ENCODE measurements at places on chromosomes 6 and 20.

DNA sequence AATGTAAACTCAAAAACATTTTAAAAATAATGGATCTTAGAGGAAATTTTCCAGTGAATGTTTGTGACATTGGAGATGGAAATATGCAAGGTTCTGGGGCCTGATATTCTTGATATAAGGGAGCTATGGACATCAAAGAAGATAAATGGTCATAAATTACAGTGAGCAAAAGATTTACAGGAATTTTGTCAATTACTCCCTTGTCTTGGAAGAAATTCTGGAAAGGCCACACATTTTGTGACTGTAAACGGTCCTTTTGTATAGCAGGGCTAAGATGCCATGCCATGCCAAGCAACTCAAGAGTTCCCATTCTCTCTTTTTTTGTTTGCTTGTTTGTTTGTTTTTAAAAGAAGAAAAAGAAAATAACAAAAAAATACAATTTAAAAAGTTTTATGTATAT is 1186.2 kb upstream of the CITED2 start:
- DNase-seq, result no peak

DNA sequence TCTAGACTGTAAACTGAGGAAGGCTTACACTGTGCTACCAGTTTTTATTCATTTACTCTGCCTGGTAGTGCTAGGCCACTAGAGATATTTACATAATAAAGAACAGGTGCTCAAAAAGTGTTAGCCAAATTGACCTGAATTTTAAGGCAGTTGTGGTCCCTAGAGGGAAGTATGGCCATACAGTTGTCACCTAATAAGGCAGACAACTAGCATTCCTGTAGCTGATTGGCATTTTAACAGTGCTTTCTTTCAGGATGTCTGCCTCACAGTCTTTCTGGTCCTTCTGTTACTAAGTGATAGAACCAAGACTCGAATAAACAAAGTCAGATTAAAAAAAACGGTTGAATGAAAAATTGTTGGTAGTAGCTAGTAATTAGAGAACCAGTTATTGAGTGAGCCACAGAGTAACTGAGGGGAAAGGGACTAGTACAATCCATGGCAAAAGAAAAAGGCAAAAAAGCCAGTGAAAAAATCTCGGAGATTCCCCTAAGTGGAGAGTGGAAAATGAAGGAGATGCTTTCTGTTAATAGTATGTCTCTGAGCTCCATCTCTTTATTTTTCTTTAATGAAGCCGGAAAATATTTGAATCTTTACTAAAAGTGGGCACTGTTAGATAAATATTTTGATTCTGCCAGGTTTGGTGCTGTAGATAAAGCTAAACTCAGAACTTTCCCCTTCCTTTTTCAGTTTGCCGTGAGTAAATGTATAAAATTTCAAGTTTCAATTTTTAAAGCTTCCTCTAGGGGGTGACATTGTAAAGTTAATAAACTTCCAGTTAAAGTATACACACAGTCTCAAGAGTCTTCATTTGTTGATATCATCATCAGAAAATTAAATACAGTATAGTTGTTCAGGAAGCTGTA is 9.1 kb downstream of the VTA1 start:
- DNase-seq, result no peak

GRCh38 chr20:56872620-56873458 is 243.7 kb downstream of the TFAP2C start:
- DNase-seq, result no peak

GRCh38 chr20:2864626-2865025 is 8.7 kb upstream of the PTPRA start:
- DNase-seq, result peak; percentile 34

DNA sequence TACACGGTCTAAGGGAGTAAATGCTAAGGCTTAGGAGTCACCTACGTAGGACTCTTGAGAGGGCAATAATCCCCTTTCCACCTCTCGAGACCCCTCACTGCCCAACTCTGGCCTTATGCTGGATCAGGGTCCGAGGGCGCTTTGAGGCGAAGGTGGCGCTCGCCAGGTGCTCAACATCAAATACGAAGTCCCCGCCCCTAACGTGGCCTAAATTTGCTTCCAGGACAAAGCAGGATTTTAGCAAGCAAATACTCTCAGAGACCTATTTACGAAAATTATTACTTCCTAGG is 406 bp upstream of the TRIM26 start:
- no peak for DNase-seq

DNA sequence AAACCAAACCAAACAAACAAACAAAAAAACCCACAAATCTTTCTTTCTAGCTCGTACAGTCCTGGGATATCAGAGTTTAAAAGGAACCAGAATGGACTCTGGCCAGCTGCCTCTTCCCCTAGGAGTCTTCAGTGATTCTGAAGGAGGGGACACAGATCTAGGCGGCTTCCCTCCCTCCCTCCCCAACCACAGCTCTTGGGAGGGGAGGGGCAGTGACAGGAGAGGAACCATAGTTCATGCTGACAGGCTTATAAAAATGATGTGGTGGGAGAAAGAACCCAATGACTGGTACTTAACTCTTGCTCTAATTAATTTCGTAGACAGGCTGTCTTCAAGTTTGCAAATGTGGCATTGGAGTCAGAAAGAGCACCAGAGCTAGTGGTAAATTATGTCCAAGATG is 56.0 kb downstream of the NPEPL1 start:
- no peak for DNase-seq

DNA sequence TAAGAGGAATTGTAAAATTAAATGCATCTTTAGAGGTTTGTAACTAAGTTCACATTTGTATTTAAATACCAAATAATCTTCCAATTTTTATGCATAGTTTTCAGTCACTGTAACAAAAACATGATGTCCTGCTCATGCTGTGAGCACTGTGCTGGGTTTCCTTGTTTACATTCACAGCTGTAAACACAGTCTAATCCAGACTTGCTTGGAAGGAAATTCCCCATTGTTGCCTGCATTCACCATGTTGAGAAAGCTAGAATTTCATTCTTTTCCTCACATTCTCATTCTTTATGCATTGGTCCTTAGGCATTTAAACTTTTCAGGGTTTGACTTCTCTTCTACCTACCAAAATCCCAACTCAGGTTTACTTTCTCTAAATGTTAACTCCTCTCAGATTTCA is 242.0 kb upstream of the TBX18 start:
- DNase-seq, result no peak

GRCh38 chr6:44264154-44265006 is 971 bp downstream of the NFKBIE start:
- DNase-seq, result peak; percentile 79

GRCh38 chr6:2738373-2738979 is 12.2 kb downstream of the MYLK4 start:
- peak; percentile 74 for DNase-seq

DNA sequence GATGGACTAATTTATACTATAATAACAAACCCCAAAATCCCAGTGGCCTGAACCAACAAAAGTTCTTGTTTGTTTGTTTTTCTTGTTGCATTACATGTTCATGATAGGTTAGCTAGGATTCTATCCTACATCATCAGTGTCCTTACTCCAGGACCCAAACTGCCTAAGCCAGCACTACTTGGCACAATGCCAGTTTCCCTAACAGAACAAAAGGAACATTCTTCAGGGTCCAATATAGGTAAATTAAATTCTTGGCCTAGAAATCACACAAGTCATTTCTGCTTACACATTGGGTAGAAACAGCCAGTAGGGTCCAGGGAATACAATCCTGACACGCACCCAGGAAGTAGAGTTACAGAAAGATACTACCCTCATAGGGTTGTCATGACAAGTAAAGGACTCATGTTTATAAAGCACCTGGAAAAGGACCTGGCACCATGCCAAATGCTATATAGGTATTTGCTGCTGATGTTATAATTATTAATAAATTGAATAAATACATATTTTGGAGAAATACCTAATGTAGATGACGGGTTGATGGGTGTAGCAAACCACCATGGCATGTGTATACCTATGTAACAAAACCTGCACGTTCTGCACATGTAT is 38.8 kb downstream of the RCAN2 start:
- DNase-seq, result no peak

GRCh38 chr6:1737463-1738311 is 128.0 kb downstream of the FOXC1 start:
- no peak for DNase-seq

DNA sequence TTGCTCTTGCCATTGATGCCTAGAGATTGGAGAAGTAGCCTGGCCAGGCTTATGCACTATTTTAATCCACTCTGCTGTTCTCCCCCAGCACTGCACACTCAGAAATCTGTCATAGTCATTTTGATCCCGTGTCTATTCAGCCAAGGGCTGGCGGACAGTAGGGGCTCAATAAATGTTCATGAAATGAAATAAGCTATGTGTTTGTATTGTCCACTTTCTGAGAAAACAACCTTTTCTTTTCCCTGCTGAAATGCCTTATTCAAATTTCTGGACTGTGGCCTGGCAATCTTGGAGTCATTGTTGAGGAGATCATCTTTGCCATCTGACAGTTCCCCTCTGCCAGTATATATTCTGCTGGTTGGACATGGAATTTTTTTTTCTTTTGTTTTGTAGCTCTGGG is 550.4 kb upstream of the MAP3K7 start:
- no peak for DNase-seq

GRCh38 chr6:63975699-63976098 is 340.1 kb downstream of the PHF3 start:
- no peak for DNase-seq

- DNase-seq, result no peak
These were observed 19.9 kb upstream of the PREX1 start for GRCh38 chr20:48847498-48848205.

DNA sequence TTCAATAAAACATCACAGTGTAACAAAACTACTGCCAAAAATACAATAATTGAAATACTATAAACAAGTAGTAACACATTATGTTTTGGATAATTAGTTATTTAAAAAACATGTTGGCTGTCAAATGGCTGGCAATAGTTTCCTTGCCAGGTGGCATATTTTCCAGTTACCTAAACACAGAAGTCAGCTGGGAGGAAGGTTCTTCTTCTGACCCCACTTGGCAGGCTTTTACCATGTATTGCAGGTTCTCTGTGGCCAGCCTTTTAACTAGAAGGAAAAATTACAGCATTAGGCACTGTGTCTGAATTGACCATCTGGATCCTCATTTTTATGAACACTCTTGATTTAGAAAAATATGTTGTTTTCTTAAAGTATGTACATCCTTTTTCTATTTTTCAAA is 131.4 kb downstream of the MMS22L start:
- no peak for DNase-seq

- no peak for DNase-seq
These were observed 90.8 kb upstream of the FOXP4 start for GRCh38 chr6:41455410-41455809.

GRCh38 chr20:49983848-49984408 is 1.1 kb downstream of the SNAI1 start:
- DNase-seq, result no peak

- no peak for DNase-seq
These were observed 14.1 kb upstream of the CD24 start for GRCh38 chr6:106988664-106989063.

DNA sequence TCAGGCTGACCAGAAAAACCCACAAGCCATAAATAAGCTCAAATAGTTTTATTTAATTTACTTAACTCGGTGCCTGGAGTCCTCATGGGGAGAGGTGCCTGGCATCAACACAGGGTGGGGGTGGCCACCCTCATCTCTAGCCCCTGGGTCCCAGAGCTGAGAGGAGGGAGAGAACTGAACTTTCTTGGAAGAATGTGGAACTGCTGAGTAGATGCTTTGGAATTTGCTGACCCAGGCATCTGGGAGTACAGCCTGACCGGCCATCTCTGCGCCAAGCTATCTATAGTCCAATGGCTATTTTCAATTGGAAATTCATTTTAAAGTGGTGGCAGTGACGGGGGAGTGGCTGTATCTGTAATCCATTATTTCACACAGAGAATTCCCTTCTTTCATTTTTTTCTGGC is 104.8 kb downstream of the CDH26 start:
- DNase-seq, result no peak

DNA sequence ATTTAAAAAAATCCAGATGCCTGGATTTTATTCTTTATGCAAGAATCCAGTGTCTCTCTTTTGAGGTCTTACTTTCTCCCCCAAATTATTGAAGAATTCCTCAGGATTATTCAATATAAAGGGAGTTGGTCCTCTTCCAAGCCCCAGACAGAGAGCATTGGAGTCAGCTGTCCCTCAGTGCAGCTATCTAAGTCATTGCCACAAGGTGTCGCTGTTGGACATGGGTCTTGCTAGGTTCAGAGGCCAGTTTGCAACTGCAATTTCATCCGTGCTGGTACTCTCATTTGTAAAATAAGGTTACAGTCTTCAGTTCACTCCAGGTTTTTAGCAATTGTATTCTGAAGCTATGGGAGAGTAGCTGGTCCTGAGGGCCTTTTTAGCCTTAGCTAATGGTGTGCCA is 27.8 kb downstream of the CCN2 start:
- DNase-seq, result no peak

- no peak for DNase-seq
These were observed 173.3 kb upstream of the TNFAIP3 start for GRCh38 chr6:137693711-137694110.

DNA sequence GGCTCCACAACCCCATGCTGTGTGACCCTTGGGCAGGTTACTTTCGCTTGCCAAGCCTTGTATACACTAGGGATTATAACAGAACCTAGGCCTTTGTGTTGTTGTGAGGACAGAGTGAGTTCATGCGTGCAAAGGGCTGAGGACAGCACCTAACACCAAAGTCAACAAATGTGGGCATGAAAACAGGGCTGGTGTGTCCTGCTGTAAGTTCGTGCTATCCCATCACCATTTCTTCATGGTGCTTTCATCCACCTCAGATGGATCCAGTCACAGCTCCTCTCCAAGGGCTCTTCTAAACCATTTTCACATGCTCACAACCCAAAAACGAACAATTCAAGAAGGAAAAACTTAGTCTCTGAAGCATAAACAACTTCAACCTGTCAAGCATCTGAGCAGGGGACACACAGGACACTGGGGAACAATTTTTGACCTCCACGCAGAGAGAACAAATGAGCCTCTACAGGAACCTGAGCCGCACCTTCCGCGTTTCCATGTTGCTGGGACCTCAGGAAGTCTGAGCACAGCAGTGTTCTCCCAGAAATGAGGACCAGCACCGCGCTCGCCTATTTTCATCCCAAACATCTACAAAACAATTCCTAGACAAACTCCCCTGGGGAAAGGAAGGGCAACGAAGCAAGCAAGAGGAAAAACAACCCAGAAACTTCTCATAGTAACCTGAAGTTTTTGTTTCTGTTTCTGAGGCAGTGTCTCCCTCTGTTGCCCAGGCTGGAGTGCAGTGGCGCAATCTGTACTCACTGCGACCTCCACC is 3.1 kb downstream of the LRP11 start:
- DNase-seq, result no peak

GRCh38 chr6:5634525-5634924 is 372.2 kb downstream of the NRN1 start:
- DNase-seq, result no peak

Data from activated effector memory CD4-positive, alpha-beta T cell treated with anti-CD3 and anti-CD28 coated beads, Interleukin-2, amount 50 U/mL, for 16 hours (primary cell).